Neural crest cell (in vitro differentiated cells): ENCODE measurements at places on chromosomes 7 and 10. TPM values are rescaled to one million over a fixed set of nuclear protein-coding genes. Genes with fewer than 3 reads are reported as not detected.

Gene MSMB
- not detected in 2 replicates for total RNA-seq

Gene CRYGN
- 0.16 and 0.32 TPM in 2 replicates for total RNA-seq

Gene GIMAP6
- total RNA-seq, result not detected in 2 replicates

Gene EVX1
- total RNA-seq, result 0.79 and 0.80 TPM in 2 replicates

Gene ANKRD61
- total RNA-seq, result 0.70 and 0.80 TPM in 2 replicates

Gene SGMS1
- total RNA-seq, result 14.2 and 14.4 TPM in 2 replicates

Gene LIPM
- total RNA-seq, result not detected in 2 replicates

Gene TNKS2
- total RNA-seq, result 44.5 and 45.7 TPM in 2 replicates

Gene FOXI2
- total RNA-seq, result not detected in 2 replicates

Gene ADARB2
- 1.6 and 1.8 TPM in 2 replicates for total RNA-seq

DNA sequence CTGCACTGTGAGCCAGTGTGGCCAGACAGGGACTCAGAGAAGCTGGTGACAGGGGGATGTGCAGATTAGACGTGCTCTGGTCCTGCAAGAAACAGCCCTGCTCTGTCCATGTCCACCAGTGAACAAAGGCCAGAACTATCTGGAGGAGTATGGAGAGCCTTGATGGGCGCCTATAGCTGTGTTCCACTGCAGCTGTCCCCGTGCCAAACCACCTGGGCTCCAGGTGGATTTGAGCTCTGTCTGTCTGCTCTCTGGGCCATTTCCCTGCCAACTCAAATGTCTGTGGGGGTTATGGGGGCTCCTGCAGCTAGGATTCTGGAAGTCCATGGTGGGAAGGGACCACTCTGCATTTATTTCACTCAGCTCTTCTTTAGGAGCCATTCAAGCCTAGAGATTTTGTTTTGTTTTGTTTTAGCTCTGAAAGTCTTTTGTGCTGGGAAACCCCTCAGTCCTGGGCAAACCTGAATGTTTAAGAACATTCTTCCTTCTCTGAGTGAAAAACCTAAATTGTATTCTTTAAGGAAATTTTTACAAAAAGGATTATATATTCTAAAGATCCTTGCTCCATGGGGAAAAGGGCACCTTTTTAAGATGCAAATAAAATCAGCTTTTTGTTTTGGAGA, 1039.5 kb upstream of the SORCS1 start:
- H3K4me1 ChIP-seq, result no peaks in the 10 kb centered on the region
- H3K4me3 ChIP-seq, result no peak overlapping the region
- no peaks in the 10 kb centered on the region for H3K36me3 ChIP-seq
- H3K27ac ChIP-seq, result no peak overlapping the region
- no peaks in the 10 kb centered on the region for H3K27me3 ChIP-seq

DNA sequence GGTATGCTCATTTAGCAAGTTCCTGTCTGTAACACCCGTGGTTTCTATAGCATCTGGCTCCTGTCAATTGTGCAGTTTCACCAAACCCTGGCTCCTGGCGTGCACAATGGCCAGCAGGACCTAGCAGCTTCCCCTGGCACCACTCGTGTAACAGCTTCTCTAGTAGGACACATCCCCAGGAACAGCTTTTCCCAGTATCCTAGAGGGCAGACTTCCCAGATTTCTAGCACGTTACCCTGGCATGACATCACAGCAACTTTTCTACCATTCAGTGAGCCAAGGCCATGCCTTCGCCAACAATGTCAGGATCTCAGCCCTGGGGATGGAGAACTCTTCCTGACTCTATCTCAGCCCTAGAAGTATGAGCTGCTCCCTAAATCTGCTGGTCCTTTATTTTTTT, 6.5 kb downstream of the YME1L1 start:
- no peak overlapping the region for H3K4me3 ChIP-seq
- no peaks in the 10 kb centered on the region for H3K27me3 ChIP-seq
- no peak for DNase-seq
- no peak overlapping the region for H3K27ac ChIP-seq

DNA sequence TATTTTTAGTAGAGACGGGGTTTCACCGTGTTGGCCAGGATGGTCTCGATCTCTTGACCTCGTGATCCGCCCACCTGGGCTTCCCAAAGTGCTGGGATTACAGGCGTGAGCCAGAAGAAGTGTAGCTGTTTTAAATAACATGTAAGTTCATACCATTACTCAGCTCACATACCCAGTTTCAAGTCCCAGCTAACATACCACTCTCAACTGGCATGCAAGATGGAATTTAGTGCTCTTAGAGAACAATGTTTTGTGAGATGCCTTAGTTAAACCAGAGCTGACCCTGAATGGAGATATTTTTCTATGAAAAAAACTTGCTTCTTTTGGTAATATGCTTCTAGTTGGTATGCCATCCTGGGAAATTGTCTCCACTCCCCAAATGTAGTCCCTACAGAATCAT, 37.3 kb downstream of the HBP1 start:
- H3K36me3 ChIP-seq, result peaks cover 11% of the 10 kb centered on the region
- H3K4me1 ChIP-seq, result no peaks in the 10 kb centered on the region
- no peak overlapping the region for H3K4me3 ChIP-seq

DNA sequence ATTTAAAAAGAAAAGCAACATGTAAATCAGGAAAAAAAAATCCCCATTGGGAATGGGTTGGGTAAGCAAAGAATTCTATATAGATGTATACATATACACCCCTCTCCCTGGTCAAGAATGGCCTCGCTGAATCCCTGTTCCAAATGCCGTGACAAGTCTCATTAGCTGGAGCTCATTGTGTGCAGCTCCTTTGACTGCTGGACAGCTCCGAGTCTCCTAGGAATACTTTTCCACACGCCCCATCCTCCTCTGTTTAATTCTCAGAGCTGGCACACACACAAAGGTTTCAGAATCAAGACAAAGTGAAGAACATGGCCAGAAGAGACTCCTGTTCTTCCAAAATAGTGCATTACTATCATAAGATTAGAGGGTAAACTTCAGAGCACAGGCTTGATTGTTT, 130.9 kb upstream of the MKLN1 start:
- H3K4me1 ChIP-seq, result peaks cover 7% of the 10 kb centered on the region
- no peaks in the 10 kb centered on the region for H3K27me3 ChIP-seq
- no peak overlapping the region for H3K27ac ChIP-seq

- peak; percentile 68 for DNase-seq
- H3K4me1 ChIP-seq, result peaks cover 38% of the 10 kb centered on the region
- peaks cover 9% of the 10 kb centered on the region for H3K36me3 ChIP-seq
- peak overlapping the region; percentile 98 for H3K4me3 ChIP-seq
These were observed 2.4 kb downstream of the SFMBT2 start for GRCh38 chr10:7408291-7409044.

DNA sequence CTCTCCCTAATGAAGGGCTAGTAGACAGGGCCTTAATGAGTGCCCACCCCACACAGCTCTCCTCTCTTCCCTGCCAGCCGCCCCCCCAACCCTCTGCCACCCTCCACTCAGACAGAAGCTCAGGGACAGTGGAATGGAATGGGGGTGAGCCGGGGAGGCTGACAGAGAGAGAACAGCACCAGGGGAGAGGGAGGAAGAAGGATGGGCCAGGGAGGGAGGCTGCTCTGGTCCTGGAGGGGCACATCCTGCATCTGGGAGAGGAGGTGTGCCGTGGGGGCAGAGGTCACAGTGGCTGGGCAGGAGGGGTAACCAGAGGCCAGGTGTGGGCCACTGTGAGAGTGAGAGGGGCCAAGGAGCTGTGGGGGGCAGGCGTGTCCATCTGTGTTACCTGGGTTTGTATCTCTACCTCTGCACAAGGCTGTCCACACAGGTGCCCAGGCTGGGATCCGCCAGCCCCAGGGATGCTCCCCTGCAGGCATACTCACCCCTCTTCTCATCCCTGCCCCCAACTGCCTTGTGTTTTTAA, 2.4 kb downstream of the NYAP1 start:
- DNase-seq, result no peak
- H3K36me3 ChIP-seq, result no peaks in the 10 kb centered on the region
- H3K4me1 ChIP-seq, result peaks cover 43% of the 10 kb centered on the region
- H3K27me3 ChIP-seq, result no peaks in the 10 kb centered on the region
- no peak overlapping the region for H3K27ac ChIP-seq

DNA sequence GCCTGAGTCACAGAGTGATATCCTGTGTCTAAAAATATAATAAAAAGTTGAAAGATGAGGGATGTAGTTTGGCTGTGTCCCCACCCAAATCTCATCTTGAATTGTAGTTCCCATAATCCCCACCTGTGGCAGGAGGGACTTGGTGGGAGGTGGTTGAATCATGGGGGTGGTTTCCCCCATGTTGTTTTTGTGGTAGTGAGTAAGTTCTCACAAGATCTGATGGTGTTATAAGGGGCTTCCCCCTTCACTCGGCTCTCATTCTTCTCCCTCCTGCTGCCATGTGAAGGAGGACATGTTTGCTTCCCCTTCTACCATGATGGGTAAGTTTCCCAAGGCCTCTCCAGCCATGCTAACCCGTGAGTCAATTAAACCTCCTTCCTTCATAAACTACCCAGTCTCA, 25.1 kb upstream of the UBE3C start:
- no peaks in the 10 kb centered on the region for H3K36me3 ChIP-seq
- no peak overlapping the region for H3K27ac ChIP-seq
- no peak overlapping the region for H3K4me3 ChIP-seq

- no peak for DNase-seq
- no peaks in the 10 kb centered on the region for H3K4me1 ChIP-seq
- no peak overlapping the region for H3K4me3 ChIP-seq
- H3K27ac ChIP-seq, result peak overlapping the region; percentile 32
- no peaks in the 10 kb centered on the region for H3K27me3 ChIP-seq
- H3K36me3 ChIP-seq, result peaks cover 9% of the 10 kb centered on the region
These were observed 85.5 kb downstream of the WIPF3 start for GRCh38 chr7:29891766-29892165.

DNA sequence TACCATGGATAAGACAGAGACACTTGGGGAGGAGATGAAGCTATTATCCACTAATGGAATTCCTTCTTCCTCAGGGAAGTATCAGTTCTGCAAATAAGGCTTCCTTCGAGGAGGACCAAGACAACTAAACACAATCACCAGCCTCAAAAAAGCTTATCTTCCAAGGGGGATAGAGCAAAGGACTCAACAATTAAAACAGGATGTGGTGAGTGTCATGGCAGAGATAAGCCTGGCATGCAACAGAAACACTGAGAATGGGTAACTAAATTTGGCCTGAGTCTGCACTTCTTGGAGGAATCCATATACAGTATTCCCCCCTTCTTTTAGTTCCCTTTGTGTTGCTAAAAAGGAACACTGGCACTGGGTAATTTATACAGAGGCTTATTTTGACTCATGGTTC, 1285.2 kb downstream of the GATA3 start:
- no peaks in the 10 kb centered on the region for H3K27me3 ChIP-seq
- H3K27ac ChIP-seq, result no peak overlapping the region
- H3K4me3 ChIP-seq, result no peak overlapping the region
- peaks cover 19% of the 10 kb centered on the region for H3K4me1 ChIP-seq

DNA sequence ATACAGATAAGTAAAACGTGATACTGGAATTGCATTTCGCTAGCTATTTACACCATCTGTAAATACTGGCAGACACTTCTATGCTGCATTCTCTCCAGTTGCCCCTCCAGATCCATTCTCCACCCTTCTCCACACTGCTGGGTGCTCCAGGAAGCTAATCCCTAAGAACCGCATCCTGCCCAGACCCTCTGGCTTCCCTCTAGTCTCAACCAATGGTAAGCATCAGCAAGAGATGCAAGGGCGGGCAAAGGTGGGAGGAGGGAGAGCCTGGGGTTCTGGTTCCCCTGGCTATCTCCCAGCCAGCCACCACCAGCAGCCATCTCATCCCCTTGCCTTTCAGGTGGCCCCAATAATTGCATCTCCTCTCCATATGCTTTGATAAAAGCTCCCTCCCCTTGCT, 84.4 kb downstream of the AMPH start:
- H3K36me3 ChIP-seq, result no peaks in the 10 kb centered on the region
- H3K27me3 ChIP-seq, result no peaks in the 10 kb centered on the region
- DNase-seq, result no peak
- no peak overlapping the region for H3K27ac ChIP-seq

DNA sequence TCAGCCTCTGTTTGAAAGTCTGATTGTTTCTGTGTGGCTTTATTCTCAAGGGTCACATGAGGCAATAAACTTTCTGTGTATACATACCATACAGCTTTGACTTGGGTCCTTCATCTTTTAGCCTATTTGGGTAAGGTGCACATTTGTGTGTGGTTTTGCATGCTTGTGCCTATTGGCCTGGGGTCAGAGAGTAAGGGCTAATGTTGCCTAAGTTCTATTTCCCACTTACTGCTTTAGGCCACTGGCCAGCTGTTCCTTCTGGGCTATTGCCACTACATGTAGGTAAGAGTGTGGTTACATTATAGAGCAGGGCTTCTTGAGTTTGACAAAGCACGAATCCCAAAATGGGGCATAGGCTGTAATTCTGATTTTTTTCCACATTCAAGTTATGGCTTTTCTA, 21.8 kb downstream of the BBIP1 start:
- H3K27me3 ChIP-seq, result no peaks in the 10 kb centered on the region
- DNase-seq, result no peak
- no peak overlapping the region for H3K27ac ChIP-seq
